Foreskin keratinocyte (primary cell): ENCODE measurements at places on chromosomes 6 and 20.

GRCh38 chr20:15071085-15071808, 733.8 kb upstream of the FLRT3 start:
- no peak for DNase-seq

GRCh38 chr6:146595972-146596731, 2.6 kb upstream of the ADGB start:
- peak; percentile 72 for DNase-seq

DNA sequence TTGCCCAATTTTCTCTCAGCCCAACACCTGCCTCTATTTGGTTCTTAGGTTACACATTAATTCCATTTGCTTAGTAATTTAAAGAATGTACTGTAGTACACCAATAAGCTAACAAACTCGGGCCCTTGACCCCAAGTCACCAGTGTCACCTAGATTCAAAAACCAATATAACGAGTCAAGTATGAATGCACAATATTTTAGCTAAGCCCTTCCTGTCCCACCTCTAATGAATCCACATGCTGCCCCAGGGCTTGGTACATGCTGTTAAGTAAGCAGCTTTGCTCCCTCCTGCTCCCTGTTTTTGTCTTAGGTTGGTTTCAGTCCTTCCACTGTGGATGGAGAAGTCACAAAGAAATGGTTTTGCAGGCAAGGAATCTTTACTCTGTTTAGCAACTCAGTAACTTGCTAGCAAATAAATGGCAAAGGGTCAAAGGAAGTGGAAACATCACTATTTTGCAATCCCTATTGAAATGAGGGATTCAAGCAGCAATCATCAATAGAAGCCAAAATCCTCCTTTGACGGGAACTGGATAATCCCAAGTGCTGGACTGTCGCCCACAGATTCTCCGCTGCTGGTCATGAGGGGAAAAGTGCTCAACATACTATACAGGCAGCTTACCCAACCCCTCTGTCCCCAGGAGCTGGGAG, 5.0 kb upstream of the MPC1 start:
- DNase-seq, result no peak

DNA sequence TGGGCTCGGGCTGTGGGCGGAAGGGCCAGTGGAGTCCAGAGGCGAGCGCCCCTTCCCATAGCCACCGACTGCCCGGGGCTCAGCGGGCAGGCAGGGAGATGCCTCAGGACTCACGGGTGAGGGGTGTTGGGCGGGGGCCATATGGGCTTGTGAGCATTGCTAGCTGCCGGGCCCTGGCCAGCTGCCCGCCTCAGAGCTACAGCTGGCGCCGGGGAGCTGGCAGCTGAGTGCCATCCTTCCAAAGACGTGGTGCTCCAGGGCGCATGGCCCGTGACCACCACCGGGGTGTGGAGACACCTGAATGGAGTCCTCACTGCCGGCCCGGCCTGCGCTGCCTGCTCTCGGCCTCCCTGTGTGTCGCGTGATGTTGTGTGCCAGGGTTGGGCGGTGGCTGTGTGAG, 10.6 kb upstream of the RBBP8NL start:
- no peak for DNase-seq

DNA sequence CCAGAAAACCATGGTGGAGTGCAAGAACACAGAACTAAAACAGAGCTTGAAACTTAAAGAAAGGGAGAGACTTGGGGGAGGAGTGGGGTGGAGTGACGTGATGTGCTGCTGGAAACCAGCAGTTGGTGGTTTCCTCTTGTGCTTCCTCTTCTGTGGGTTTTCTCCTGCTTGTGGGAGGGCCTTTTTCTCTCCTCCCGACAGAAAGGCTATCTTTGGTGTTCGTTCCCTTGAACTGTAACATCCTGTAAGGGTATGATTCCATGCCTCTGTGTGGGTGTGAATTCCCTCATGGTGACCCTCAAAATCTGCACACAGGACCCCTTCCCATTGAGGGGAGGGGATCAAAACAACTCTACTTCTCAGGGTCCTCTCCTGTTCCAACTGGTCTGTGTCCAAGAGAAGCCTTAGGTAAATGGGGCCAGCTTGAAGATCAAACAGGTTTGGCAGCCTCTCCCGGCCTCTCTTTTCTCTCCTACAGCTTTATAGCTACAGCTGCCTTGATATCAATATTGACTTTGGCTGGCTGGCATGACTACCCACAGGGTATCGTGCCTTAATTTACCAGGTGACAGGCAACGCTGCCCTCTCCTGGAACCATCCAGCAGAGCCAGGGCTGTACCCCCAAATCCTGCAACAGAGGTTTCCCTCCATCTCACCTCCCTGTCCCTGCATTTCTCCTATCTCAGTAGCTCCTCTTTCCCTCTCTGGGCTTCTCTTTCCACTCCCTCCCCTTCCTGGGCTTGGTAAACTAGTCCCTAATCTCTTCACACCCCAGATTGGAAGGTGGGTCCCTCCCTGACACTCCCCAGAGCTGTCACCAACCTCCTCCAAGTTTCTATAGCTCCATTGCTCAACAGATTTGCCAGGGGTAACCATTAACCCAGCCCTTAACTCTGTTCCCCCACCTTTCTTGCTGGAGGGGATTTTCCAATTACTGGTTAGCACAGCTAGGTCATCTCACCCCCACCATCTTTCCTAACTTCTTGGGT, 1.5 kb upstream of the MSH5 start:
- peak; percentile 60 for DNase-seq

DNA sequence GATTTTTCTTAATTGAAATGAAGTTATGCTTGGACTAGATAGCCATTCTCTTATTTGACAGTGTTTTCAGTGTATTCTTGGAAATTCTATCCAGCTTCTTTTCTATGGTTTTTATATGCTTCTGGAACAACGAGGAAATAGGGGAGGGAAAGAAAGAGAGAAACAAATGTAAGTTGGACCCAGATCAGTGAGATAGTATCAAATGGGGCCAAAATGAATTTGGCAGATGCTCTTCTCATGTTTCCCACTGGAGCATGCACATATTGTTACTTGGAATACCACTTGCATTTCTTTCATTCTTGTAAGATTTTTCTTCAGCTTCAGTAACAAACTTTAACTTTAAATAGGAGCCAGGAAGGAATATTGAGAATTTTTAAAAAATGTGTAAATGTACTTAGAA, 312.3 kb downstream of the PRL start:
- DNase-seq, result no peak

- DNase-seq, result peak; percentile 84
These were observed 47.6 kb downstream of the ZDHHC14 start for GRCh38 chr6:157428427-157429202.

GRCh38 chr6:73580247-73581149, 59.7 kb upstream of the EEF1A1 start:
- peak; percentile 96 for DNase-seq

GRCh38 chr6:87407561-87407900, 241 bp upstream of the CFAP206 start:
- DNase-seq, result no peak

GRCh38 chr6:137148306-137149034, 25.0 kb downstream of the IL22RA2 start:
- no peak for DNase-seq

DNA sequence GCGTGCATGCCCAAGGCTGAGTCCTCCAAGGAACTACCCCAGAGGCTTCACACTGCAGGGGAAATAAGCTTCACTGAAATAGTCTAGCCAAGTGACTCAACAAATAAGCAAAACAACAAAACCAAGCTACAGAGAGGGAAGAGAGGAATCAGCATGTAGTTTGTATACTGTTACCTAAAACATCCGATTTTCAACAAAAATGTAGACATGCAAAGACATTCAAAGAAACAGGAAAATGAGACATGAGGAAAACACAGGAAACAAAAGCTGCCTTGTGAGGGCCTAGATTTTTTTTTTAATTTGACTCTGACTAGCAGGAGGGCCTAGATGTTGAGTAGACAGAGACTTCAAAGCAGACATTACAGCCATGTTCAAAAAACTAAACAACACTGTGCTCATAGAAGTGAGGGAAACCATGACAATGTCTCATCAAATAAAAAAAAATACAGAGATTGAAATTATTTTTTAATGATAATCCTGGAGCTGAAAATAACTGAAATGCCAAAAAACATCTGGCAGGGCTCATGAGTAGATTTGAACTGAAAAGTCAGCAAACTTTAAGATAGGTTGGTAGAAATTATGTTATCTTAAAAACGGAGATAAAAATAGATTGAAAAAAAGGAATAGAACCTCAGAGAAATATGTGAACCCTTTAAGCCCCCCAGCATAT, 16.4 kb upstream of the KIF25 start:
- DNase-seq, result no peak

GRCh38 chr20:24632581-24632980, 163.2 kb downstream of the SYNDIG1 start:
- DNase-seq, result no peak

- no peak for DNase-seq
These were observed 20.4 kb downstream of the BMP7 start for GRCh38 chr20:57245997-57246396.

GRCh38 chr20:33667676-33668465, 1.1 kb downstream of the ACTL10 start:
- DNase-seq, result peak; percentile 66

DNA sequence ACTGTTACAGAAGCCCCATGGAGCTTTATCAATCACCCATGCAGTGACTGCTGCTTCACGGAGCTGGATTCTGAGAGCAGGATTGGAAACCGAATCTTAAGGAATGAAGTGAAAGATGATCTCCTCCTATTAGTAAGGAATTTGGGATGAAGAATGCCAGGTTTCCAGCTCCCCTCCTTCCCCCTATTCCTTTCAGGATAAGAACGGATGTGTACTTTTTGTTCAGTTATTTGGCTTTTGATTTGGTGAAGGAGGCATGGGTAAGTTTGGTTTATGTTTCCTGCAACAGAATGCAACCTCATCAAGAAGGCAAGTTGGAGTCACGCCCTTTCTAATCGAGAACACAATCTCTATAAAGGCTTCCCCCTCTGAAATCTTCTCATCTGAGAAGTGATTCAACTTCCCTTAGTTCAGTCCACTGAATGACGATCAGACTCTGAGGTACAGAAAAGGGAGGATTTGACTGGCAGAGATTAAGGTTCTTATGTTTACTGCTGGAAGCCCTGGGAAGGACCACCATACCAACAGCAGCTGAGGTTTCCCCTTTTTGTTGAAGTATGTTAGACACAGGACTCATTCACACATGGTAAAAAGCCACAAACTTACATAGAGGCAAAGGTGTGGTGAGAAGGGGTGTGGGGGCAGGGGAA, 5.5 kb downstream of the ELMO2 start:
- no peak for DNase-seq
